Spinal cord (tissue), 10 donors: ENCODE measurements at places on chromosomes 4 and X. TPM values are rescaled to one million over a fixed set of nuclear protein-coding genes. Genes with fewer than 3 reads are reported as not detected.

DNA sequence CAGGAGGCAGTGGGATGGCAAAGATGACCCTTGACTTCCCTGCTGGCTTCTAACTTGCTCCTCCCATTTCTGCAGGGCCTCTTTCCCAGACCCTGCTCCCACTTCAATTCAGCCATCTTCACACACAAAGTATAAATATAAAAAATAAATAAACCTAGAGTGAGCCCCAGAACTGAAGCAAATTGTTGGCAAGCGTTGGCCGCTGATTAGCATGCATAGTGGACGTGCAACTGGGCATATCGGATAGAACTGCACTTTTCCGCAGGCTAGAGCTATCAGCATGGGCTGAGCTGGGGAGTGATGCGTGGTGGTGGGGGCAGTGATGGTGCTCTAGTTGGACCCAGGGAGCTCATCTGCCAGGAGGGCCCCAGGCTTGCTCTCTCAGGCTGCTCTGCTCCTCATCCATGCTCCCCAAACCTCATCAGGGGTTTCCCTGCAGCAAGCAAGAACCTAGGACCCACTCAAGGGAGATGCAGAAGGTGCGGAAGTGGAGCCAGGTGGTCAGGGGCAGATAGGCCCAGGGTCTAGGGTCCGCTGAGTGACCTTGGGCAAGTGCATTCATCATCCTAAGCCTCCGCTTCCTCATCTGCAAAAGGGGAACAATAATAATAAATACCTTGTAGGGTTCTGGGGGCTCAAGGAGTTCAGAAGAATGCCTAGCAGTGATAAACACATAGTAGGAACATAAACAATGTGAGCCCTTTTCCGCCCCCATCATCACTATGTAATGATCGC lies 146.8 kb upstream of the PJA1 start:
- no peak for DNase-seq

GRCh38 chr4:86271057-86271456 lies 88.8 kb downstream of the MAPK10 start:
- DNase-seq = no peak

DNA sequence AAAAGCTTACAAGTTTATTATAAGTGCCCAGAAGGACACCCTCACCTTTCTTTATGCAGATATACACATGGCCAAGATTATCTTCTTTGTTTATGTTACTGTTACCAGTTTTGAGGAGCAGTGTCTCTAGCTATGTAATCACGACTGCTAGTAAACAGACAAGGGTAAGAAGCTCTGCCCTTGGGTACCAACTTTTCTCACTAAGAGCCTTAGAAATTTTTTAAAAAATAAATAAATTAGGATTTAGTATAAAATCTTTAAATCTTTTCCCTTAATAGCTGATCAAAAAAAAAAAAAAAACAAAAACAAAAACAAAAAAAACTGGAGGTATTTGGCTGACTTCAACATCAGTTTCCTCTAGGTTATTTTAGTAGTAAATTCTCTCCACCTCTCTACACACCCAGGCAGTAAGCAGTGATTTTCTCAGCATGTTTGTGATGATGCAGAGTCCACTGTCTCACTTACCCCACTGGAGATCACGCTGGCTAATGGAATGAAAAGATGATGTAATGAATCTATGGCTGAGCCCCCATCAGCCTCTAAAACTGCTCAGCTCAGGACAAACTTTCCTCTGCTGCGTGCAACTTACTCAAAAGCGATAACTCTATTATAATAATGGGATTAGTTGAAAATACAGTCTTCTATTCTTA lies 125.9 kb downstream of the FRYL start:
- no peak for DNase-seq

- DNase-seq = no peak
Measured at GRCh38 chr4:179595671-179596410, 2153.6 kb upstream of the AGA start.

GRCh38 chrX:110135618-110136017 lies 132.7 kb downstream of the TMEM164 start:
- no peak for DNase-seq

DNA sequence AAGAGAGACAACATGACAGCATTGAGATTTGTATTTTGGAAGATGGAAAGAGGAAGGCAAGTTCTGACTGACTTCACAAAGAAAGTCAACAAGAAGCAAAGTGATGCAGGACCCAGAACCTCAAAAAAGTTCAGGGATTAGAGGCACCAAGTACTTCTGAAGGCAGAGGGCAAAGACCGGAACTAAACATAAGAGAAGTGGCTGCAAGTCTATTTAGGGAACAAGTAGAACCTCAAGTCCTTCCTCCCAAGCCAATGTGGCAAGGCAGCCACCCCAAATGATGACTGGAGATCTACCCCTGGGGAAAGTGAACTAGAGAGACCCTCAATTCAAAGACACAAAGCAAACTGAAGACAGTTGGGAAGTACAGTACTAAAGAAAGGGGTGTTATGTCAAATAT lies 46.6 kb downstream of the SLC39A8 start:
- DNase-seq = no peak

DNA sequence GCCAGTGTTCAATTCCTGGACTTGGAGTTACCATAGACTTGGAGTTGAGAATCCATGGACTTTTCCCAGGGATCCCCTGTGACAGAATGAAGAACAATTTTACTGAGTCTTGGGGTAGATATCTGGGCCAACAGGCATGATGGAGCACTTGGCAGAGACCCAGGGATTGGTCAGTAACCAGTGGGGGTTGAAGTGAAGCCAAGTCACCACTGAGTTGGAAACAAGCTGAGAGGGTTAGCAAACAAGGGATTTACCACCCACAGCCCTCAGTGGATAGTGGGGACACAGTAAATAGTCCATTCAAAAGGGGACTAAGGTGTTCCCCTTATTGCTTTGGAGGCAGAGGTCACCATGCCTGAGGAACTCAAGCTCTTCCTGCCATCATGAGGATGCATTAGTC lies 281.7 kb downstream of the PPP1R2C start:
- no peak for DNase-seq

- DNase-seq = no peak
Measured at GRCh38 chr4:86091201-86091600, 268.7 kb downstream of the MAPK10 start.

DNA sequence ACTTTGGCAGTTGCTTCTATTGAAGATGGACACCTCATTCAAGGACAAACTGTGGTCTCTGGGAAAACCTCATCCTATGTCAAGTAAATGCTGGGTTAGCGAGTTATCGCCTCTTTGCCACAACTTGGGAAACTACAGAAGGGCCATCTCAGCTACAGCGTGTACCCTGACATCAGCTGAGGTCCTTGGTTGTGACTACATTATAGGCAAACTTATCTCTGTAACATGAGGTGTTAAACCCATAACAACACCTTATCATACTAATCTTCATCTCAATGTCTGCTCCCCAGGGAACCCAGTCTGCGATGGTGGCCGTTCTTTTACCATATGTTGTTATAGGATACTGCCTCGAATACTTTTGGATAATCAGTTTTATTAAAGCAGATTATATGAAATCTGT lies 1862.7 kb downstream of the STIM2 start:
- DNase-seq = no peak

GPR173 gene
- 12.5 TPM for total RNA-seq

AKAP17A gene
- 11.0 TPM for total RNA-seq

TCEAL6 gene
- total RNA-seq = 6.2 TPM

FAM9C gene
- total RNA-seq = 0.10 TPM

SUPT20HL1 gene
- not detected for total RNA-seq

BMX gene
- 1.4 TPM for total RNA-seq

ITGB1BP2 gene
- 0.99 TPM for total RNA-seq
